ENCODE measurements at places on chromosomes 2 and 18.

GRCh38 chr18:8507915-8508705, 101.1 kb upstream of the RAB12 start:
- no peak for DNase-seq

DNA sequence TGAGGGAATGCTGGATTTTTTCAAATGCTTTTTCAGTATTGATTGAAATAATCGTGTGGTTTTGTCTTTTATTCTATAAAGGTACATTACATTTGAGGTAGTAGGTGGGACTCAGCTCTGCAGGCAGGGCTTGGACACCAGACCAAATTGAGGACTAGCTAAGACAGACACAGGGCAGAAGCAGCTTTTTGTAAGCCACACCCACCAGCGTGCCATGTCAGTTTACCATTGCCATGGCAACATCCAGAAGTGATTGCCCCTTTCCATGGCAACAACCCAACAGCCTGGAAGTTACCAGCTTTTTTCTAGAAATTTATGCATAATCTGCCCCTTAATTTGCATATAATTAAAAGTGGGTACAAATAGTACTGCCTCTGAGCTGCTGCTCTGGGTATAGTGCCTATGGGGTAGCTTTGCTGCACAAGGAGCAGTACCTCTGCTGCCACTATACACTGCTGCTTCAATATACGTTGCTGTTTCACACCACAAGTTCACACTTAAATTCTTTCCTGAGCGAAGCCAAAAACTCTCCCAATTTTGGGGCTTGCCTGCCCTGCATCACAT, 23.6 kb upstream of the VWA3B start:
- no peak for DNase-seq

GRCh38 chr2:213923543-213923942, 487.3 kb upstream of the VWC2L start:
- DNase-seq = no peak

- DNase-seq = no peak
Measured at GRCh38 chr2:232925153-232925820, 55.2 kb downstream of the SNORC start.
